ENCODE measurements at places on chromosomes 5 and 9.

DNA sequence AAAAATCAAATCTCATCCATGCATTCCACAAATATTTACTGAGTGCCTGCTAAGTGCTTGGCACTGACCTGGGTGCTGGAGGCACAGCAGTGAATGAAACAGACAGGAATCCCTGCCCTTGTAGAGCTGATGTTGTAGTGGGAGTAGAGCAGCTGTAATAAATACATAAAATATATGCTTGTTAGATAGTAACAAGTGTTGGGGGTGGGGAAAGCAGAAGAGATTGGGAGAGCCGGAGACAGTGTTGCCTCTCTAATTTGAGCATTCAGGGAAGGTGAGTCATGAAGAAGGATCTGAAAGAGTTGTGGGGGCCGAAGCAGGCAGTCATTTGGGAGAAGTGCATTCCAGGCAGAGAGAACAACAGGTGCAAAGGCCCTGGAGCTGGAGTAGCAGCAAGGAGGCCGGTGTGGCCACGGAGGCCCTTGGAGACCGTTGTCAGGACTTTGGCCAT lies 97.9 kb downstream of the ZNF618 start:
- DNase-seq, result no peak

DNA sequence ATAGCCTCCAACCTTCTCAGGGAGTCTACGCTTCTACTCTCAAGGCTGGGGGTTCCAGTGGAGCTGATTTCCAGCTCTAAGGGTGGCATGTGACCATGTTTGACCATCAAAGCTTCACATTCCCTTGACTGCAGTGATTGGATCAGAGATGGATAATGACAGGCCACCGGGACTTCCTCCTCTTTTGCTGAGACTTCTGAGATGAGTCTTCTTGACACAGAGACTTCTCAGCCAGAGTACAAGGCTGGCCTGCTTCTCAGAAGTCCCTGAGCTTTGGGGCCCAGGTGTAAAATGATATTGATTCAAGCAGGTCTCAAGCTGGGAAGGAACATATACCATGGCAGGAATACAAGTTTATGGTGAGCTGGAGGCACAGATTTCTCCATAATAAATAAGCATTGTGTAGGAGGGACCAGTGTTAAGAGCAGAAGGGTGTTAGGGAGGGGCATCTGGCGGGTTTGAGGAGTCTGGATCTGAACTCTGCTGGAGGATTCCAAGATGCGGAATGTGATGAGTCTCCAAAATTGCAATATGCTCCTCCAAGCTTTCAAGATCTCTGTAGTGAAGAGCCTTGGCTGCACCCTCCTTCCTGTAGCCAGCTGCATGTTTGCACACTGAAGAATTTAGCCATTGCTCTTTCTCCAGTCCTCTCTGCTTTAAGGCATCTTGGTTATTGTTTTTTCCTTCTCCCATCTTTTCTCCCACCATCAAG lies 41.7 kb upstream of the HSD17B4 start:
- no peak for DNase-seq

DNA sequence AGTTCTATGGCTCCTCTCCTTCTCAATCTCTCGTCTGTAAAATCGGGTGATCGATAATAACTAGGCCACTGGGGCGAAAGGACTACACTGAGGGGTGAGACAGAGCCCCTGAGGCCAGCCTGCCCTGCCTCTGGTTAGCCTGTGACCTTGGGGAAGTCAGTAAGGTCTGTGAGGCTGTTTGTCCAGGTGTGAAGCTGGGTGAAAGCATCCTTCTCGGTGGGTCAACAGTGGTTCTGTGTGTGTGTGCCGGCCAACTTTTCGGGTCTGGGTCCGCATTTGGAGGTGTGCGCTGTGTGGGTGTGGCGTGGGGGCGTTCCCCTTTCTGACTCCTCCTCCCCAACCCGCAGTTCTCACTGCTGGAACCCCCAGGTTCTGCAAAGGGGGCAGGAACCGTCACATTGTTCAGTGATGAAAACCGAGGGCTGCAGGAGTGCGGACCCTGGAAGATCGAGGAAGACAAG lies 5.0 kb upstream of the RNF44 start:
- DNase-seq, result no peak

DNA sequence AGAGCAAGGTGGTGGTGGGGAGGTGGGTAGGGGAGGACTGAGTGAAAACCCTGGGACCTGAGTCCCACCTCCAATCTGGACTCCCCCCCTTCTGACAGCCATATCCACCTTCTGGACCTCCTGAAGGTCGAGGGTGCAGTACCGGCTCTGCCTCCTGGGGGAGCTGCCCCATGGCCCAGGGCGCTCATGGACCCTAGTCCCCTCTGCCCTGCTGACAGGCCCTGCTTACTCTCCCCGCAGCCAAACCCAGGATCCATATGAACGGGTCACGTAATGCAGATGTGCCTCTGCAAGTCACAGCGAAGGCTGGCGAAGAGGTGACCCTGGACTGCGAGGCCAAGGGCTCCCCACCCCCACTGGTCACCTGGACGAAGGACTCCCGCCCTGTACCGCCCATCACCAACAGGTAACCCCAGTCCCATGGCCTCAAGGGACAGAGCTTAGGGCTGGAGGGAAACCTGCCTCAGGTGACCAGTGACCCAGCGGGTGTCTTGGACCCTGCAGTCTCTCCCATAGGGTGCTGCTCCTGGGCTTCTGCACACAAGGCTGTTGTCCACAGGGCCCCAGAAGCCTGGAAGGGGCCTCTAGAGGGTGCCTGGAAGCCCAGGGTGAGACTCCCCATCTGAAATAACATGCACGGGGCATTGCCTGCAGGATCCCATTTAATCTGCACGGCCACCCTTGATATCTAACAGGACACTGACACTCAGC lies 61.7 kb downstream of the HMCN2 start:
- DNase-seq, result no peak

GRCh38 chr5:179288101-179288808 lies 57.0 kb downstream of the ADAMTS2 start:
- no peak for DNase-seq

GRCh38 chr5:120848883-120849282 lies 384.8 kb downstream of the PRR16 start:
- no peak for DNase-seq

- DNase-seq, result no peak
Observed at GRCh38 chr9:21205204-21205603, 1.7 kb downstream of the IFNA10 start.

DNA sequence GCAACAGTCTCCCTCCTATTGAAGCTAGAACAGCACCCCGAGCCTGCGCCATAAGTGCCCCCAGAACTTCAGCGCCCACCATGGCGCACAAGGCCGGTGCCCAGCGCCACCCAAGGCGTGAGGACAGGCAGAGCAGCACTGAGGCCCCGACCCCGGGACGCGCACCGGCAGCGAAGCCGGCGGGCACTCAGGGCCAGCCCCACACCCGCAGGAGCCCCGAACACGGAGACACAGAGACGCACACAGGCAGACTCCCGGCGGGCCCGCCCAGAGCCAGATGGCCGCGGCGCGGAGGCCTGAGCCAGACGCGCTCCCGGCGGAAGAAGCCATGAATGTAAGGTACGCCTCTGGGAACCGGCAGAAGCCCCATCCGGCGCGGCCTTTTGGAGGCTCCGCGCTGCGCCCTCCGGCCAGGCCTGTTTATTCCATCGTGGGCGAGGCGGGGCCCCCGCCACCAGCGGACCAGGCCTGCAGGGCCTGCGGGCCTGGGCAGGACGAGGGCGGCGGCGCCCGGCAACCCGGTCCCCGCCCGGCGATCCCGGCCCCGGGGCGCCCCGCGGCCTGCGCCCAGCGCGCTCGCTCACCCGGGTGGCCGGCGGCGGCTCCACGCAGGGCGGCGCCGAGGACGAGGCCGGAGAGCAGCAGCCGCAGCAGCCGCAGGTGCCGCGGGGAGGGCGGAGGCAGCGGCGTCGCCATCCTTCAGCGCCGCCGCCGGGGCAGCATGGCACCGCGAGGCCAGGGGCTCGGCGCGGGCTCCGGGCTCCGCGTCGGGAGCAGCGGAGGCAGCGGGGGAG lies 486 bp downstream of the NPDC1 start:
- no peak for DNase-seq

GRCh38 chr5:96054311-96055030 lies 92.8 kb upstream of the ELL2 start:
- no peak for DNase-seq

DNA sequence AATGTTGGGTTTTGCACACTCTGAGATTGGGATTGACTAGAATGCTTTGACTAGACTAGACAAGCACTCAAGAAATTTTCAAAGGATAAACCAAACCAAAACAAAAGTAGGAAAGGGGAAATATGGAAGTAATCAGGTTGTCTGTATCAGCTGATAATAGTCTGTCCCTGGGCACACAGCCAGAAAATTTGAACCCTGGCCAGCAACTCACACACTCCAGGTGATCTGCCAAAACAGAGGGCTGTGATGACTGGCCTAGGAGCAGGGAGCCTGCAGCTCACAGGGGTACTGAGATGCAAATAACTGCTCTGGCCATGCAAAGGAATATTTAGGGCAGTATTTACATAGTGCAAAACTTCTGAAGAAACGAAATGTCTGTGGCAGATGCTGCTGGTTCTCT lies 112.3 kb upstream of the SMIM23 start:
- no peak for DNase-seq

DNA sequence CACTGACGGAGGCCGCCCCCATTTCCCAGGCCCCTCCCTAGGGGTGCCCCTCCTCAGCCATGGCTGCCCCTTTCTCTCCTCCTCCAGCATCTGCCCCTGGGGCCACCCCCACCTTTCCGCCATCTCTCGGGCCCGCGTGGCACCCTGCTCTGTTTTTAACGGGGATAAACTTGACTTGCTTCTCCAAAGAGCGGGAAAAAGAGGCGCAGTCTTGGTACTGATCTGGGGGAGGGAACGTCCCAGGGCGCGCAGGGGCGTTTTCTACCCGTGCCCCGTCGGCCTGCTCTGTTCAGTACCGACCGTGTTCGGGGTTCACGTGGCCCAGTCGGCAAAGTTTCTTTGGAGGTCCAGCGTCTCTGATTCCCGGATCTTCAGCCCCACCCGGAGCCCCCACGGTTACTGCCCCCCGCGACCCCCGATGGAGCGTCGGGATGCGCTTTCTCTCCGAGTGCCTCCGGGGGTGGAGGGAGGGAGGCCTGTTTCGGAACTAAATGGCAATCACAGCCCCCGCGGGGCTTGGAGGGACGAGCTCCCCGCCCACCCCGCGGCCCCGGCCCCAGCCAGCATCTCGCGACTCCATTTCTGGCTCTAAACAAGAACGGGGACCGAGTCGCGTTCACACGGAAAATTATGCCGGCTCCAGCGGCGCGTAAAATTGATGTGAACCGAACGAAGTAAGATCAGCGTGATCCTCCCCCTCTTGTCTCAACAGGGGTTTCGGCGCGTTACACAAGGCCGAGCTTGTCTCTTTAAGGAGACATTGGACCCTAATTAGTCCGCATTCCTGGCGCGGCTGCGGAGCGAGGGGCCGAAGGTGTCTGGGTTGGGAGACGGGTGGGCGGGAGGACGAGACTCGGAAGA lies 1.1 kb upstream of the TLE4 start:
- DNase-seq, result no peak

- DNase-seq, result peak; percentile 74
Observed at GRCh38 chr5:112625689-112626438, 111.8 kb upstream of the APC start.

GRCh38 chr5:129724647-129725046 lies 23.2 kb upstream of the MINAR2 start:
- DNase-seq, result no peak

DNA sequence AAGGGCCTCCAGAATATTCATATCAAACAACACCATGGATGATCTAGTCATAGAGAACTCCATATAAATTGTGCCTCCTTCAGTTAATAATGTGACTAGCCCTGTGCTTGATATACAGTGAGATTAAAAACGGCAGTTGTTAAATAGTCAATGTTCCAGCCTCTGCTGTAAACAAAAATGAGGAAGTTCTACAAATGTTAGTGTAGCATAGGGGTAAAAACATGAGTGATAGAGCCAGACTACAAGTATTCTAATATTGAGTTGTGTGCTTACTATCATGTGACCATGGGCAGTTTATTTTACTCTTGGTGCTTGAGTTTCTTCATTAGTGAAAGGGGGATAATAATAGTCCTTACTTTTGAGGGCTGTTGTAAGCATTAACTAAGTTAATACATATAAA lies 43.3 kb upstream of the SLCO6A1 start:
- DNase-seq, result no peak

DNA sequence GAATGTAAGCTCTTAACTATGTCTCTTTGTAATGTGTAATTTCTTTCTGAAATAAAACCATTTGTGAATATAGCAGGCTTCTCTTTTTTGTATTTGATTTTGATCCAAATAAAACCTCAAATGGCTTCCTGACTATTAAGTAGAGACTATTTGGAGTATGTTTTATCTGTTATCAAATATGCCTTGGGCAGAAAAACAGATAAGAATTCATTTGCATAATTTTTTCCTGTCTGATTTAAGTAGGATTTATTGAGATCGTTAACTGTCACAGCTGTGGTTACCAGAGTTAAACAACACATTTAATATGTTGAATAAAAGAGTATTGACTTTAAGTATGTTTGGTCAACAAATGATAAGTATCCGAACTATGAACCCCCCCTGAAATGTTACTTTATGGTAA lies 104.9 kb downstream of the MELK start:
- DNase-seq, result no peak

GRCh38 chr9:120901755-120902568 lies 24.6 kb downstream of the TRAF1 start:
- DNase-seq, result no peak

- no peak for DNase-seq
Observed at GRCh38 chr9:113992276-113992951, 85.7 kb downstream of the AMBP start.

DNA sequence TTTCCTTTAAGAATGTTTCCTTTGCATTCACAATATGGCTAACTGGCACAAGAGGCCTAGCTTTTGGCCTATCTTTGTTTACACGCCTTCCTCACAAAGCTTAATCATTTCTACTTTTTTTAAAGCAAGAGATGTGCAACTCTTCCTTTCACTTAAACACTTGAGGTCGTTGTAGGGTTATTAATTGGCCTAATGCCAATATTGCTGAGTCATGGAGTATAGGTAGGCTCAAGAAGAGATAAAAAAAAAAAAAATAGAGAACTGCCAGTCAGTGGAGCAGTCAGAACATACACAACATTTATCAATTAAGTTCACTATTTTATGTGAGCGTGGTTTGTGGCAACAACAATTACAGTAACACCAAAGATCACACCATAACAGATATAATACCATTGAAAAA lies 5.9 kb downstream of the FKBP15 start:
- no peak for DNase-seq

- no peak for DNase-seq
Observed at GRCh38 chr5:174511714-174512253, 212.6 kb upstream of the MSX2 start.

DNA sequence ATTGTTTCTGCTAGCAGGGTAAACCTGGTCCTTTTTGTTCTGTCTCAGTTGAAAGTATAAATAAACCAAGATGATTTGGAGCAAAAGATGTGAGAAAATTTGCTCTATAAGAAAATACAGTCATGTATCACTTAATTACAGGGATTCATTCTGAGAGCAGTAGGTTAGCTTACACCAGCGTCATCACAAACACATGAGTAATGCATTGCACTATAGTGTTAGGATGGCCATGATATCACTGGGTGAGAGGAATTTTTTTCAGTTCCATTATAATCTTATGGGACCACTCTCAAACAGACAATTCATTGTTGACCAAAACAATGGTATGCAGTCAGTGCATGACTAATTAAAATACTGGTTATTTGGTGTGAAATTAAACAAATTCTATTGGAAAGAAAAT lies 430.9 kb downstream of the CHSY3 start:
- DNase-seq, result no peak

Measured in NCI-H1436 treated with DMSO at 0.1 percent for 48 hours (cell line).